Esophagus squamous epithelium (tissue), 5 donors: ENCODE measurements at places on chromosomes 2 and 18.
A peak's percentile ranks its signal among the peaks of the same experiment; 100 is the strongest.

- DNase-seq = no peak
- H3K4me3 ChIP-seq = no peak overlapping the region
- H3K27ac ChIP-seq = no peak overlapping the region
- no peaks in the 10 kb centered on the region for H3K36me3 ChIP-seq
- no peaks in the 10 kb centered on the region for H3K27me3 ChIP-seq
Observed at GRCh38 chr2:225996462-225996828, 596.9 kb downstream of the NYAP2 start.

- no peaks in the 10 kb centered on the region for H3K4me1 ChIP-seq
- no peaks in the 10 kb centered on the region for H3K36me3 ChIP-seq
- no peak overlapping the region for H3K4me3 ChIP-seq
- H3K27me3 ChIP-seq = no peaks in the 10 kb centered on the region
- no peak for DNase-seq
- no peak overlapping the region for H3K27ac ChIP-seq
Observed at GRCh38 chr18:23067236-23067635, 68.0 kb upstream of the CABLES1 start.

DNA sequence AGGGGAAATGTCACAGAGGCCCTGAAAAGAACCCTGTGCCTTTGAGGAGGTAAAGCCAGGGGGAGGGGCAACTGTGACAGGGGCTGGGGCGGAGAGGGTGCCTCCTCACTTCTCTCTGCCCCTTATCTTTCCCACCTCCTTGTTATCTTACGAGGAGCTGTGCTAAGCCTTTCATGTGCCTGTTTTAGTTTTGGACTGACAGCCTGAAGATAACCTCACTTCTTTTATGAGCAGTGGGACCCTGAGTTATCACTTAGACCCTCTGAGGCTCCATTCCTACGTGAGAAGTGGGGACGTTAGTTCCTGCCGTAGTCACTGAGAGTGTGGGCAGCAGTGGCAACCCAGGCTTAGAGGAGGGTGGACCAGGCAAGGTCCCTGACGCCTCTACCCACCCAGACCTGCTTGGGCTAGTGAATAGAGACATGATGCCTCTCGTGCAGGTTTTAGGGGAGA, 39.5 kb upstream of the LBH start:
- H3K27ac ChIP-seq = no peak overlapping the region
- no peak overlapping the region for H3K4me3 ChIP-seq
- no peaks in the 10 kb centered on the region for H3K36me3 ChIP-seq

DNA sequence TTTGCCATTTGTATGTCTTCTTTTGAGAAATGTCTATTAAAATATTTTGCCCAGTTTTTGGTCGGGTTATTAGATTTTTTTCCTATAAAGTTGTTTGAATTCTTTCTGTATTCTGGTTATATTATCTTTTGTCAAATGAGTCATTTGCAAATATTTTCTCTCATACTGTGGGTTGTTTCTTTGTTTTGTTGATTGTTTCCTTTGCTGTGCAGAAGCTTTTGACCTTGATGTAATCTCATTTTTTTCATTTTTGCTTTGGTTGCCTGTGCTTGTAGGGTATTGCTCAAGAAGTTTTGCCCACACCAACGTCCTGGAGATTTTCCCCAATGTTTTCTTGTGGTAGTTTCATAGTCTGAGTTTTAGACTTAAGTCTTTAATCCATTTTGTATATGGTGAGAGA, 245.7 kb downstream of the ADCYAP1 start:
- DNase-seq = no peak
- H3K36me3 ChIP-seq = no peaks in the 10 kb centered on the region
- no peak overlapping the region for H3K4me3 ChIP-seq
- no peaks in the 10 kb centered on the region for H3K27me3 ChIP-seq

DNA sequence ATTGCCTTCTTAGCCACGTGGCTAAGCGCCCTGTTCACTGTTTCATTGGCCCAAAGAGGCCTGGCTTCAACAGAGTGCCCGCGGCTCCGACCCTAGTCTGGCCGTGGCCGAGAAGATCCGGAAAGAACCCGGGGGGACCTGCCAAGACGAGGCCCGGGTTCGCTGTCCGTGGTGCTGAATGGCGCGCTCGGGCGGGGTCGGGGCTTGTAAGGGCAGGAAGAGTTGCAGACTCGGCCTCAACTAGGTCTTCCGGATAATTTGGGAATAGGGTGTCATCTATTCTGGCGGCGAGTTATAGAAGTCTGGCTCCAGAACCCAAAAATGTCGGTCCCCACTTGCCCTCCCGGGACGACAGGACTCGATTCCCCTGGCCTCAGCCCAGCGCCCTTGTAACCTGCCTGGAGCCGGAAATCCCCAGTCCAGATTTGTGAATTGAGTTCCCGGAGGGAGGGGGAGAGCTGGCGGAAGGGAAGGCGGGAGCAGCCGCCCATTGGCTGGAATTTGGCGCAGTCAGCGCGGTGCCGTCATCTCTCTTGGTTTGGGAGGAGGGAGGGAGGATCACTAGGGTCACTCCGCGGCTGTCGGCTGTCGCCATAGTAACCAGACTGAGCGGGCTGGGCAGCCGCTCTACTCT, 3.5 kb downstream of the CDK5R2 start:
- H3K27ac ChIP-seq = no peak overlapping the region
- DNase-seq = no peak
- no peak overlapping the region for H3K4me3 ChIP-seq
- peaks cover 3% of the 10 kb centered on the region for H3K4me1 ChIP-seq
- H3K27me3 ChIP-seq = peaks cover 96% of the 10 kb centered on the region

DNA sequence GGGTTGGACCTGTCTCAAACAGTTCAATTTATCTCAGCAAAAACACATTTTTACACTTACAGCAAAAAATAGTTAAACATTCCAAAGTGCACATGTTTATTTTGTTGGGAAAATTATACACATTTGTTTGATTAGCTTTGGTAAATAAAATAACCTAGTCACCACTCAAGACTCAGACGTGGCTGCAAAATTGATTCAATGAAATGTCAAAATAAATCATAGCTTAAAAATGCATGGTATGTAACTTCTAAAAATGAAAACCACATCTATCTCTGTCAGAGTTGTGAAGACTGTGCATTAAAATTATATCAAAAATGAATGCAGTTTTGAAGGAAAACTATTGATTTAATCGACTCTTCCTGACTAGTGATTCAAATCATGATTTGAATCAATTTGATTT, 56.7 kb downstream of the GALNT14 start:
- no peak for DNase-seq
- H3K27ac ChIP-seq = no peak overlapping the region
- no peaks in the 10 kb centered on the region for H3K4me1 ChIP-seq

DNA sequence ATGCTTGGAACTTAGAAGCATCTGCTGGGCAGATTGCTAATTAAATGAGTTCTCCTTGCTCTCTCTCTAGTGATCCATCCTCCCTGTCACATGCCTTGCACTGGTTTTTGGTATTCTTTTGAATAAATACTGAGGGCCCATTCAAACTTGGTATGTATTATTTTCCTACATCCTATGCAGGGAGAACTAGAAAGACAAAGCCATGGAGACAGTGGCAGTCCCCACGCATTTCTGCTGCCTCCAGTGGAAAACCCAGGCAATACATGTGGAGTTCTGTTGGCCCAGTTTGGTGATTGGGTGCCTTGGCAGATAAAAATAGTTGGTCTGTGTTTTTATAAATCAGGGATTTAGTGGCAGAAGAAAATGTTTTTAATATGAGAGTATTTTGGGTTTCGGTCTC, 68.7 kb downstream of the DIS3L2 start:
- no peak for DNase-seq
- H3K4me1 ChIP-seq = no peaks in the 10 kb centered on the region
- no peaks in the 10 kb centered on the region for H3K27me3 ChIP-seq
- H3K4me3 ChIP-seq = no peak overlapping the region
- H3K27ac ChIP-seq = no peak overlapping the region
- H3K36me3 ChIP-seq = peaks cover 54% of the 10 kb centered on the region

DNA sequence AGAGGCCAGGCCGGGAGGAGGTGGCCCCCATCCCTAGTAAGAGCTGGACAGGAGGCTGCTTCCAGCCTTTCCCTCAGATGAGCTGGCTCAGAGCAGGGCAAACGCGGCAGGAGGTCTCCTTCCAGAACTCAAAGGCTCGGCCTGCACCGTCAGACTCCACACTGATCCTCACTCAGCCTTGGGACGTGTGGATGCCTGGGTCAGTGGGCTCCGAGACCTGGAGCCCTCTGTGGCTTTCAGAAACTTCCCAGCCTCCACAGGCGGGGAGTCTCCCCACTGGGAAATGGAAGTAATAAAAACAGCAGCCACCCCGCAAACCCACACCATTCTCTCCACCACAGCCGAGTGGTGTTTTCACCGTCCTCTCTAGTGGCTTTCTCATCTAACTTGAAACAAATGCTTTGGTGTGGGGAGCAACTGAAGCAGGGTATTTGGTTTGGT, 54.3 kb downstream of the INPP5D start:
- H3K4me3 ChIP-seq = no peak overlapping the region
- DNase-seq = no peak
- H3K36me3 ChIP-seq = no peaks in the 10 kb centered on the region

DNA sequence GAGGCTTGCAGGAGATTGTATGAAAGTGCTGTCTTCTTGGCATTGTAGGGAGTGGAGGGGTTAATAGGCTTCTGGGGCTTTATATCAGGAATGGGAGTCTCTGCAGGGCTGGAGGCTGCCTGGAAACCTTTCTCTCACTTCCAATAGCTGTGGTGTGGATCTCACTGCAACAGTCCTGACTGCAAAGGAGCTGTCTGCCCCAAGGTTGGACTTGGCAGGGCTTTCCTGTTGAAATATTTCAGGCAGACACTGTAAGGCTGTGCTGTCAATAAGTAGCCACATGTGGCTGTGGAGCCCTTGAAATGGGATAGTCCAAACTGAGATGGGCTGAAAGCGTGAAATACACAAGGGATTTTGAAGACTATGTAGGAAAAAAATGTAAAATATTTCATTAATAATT, 399.1 kb upstream of the SPRED2 start:
- H3K27me3 ChIP-seq = no peaks in the 10 kb centered on the region
- no peaks in the 10 kb centered on the region for H3K36me3 ChIP-seq
- DNase-seq = no peak
- H3K4me1 ChIP-seq = no peaks in the 10 kb centered on the region
- H3K4me3 ChIP-seq = no peak overlapping the region
- no peak overlapping the region for H3K27ac ChIP-seq

DNA sequence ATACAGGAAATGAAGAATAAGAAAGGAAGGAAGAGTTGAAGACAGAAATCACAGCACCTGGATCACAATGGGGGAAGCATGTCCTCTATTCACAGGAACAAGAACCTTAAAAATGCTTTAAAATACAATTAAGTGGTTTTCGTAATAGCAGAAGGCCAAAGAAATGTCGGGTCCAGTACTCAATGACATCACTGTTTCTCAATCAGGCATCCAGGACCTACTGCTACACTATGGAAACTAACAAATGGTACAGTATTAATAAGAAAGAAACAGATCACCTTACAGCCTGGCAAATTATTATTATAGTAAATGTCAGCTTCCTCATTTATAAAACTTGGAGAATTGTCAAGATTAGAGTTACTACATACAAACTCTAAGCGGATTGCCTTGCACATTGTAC, 15.8 kb downstream of the HNRNPLL start:
- peaks cover 37% of the 10 kb centered on the region for H3K4me1 ChIP-seq
- no peaks in the 10 kb centered on the region for H3K27me3 ChIP-seq
- H3K4me3 ChIP-seq = no peak overlapping the region
- no peak overlapping the region for H3K27ac ChIP-seq
- no peaks in the 10 kb centered on the region for H3K36me3 ChIP-seq

GRCh38 chr2:240374085-240374907, 61.2 kb upstream of the GPC1 start:
- peak overlapping the region; percentile 81 for H3K27ac ChIP-seq
- DNase-seq = no peak
- no peak overlapping the region for H3K4me3 ChIP-seq
- H3K36me3 ChIP-seq = no peaks in the 10 kb centered on the region
- no peaks in the 10 kb centered on the region for H3K27me3 ChIP-seq

DNA sequence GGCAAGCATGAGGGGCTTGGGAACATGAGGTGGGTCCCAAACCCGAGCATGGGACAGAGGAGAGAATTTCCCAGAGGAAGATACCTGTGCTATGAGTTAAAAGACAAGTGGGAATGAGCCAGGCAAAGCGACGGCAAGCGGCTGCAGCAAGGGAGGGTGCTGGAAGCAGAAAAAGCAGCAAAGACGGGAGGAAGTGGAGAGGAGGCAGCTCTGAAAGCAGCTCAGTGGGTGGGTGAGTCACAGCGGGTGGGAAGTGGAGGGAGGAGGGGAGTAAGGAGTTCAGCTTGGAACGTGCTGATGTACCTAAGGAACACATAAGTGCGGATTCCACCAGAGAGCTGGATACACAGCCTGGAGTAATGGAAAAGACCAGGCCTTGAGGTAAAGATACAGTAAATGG, 41.4 kb downstream of the THUMPD2 start:
- no peak for DNase-seq
- no peaks in the 10 kb centered on the region for H3K36me3 ChIP-seq
- no peak overlapping the region for H3K27ac ChIP-seq
- no peaks in the 10 kb centered on the region for H3K27me3 ChIP-seq
- no peak overlapping the region for H3K4me3 ChIP-seq

- DNase-seq = no peak
- H3K4me3 ChIP-seq = no peak overlapping the region
- H3K4me1 ChIP-seq = no peaks in the 10 kb centered on the region
- H3K27me3 ChIP-seq = no peaks in the 10 kb centered on the region
- no peak overlapping the region for H3K27ac ChIP-seq
- H3K36me3 ChIP-seq = no peaks in the 10 kb centered on the region
Observed at GRCh38 chr2:152537081-152537651, 180.1 kb downstream of the PRPF40A start.

DNA sequence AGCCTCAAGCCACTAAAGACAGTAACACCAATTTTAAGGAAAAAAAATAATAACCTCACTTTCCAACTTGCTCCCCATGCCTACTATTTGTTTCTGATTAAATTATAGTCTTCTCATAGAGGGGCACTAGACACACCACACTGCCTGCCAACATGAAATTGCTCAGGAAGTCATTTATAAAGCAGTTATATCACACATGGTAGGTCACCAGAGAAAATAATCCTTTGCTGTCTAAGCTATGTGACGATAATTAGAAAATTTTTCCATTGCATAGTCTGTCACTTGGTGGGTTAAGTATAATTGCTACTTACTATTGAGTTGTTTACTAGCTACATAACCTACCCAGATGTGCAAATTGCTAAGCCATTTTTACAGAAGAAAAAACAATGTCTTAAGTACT, 85.2 kb downstream of the INO80D start:
- no peak for DNase-seq
- no peaks in the 10 kb centered on the region for H3K27me3 ChIP-seq
- no peak overlapping the region for H3K27ac ChIP-seq
- no peak overlapping the region for H3K4me3 ChIP-seq
